Cortex of kidney (tissue), 1 donor: ENCODE measurements at places on chromosomes 5 and 9.

GRCh38 chr9:18250053-18250452 is 223.9 kb upstream of the ADAMTSL1 start:
- DNase-seq = no peak

DNA sequence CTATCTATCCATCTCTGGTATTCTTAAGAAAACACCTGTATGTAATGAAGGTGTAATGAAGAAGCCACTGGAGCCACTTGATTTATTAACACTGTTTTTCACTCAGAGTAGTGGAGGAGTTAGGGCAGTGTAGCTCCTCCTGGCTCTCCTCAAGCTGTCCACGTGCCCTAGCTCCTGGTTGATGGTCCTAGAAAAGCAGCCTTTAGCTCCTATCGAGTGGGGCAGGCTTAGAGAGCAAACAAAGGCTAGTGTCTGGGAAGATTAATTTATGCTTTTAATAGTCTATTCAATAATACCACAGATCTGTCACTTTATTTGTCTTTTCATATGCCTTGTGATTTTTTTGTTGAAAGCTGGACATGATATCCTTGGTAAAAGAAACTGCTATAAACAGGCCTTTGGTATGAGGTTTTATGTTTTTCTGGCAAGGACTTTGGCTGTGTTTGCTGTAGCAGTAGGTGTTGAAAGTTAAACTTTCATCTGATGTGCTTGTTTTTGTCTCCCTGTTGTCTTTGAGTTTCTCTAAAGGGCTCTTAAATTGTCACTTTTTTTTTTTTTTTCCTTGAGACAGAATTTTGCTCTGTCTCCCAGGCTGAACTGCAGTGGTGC is 141.1 kb downstream of the GCNT1 start:
- DNase-seq = no peak

DNA sequence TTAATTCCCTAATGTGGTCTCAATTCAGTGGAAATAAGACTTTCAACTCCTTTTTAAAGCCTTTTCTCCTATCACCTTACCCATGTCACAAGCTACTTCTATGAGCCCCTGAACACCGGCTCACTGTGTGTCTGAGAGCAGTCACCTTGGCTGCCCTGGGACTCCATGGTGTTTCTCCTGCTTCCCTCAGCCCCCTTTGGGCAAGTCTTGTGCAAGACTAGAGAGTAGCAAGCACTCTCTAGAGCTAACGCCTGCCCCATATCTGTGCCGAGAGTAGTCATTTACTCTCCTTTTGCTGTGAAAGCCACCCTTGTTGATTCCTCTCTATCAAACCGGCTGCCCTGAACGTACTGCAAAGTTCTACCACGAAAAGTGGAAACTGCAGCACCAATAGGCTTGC is 77.9 kb upstream of the DAB2 start:
- no peak for DNase-seq

- no peak for DNase-seq
These were observed 16.7 kb upstream of the NDFIP1 start for GRCh38 chr5:142091922-142092321.

- DNase-seq = no peak
These were observed 117.8 kb downstream of the CCDC192 start for GRCh38 chr5:127820910-127821553.
